Lung microvascular endothelial cell (primary cell): ENCODE measurements at places on chromosomes 2 and 18. TPM values are rescaled to one million over a fixed set of nuclear protein-coding genes. Genes with fewer than 3 reads are reported as not detected.

The SCG2 gene
- total RNA-seq, result under 0.01 TPM in 1 of 2 replicates, not detected in the other

The SGPP2 gene
- not detected in 2 replicates for total RNA-seq

The CNGA3 gene
- total RNA-seq, result not detected in 2 replicates

The SKOR2 gene
- total RNA-seq, result not detected in 2 replicates

The NR4A2 gene
- total RNA-seq, result under 0.01 and 0.20 TPM in 2 replicates

The COL5A2 gene
- 34.9 and 36.5 TPM in 2 replicates for total RNA-seq

The CYB5A gene
- 18.5 and 27.8 TPM in 2 replicates for total RNA-seq
